HTR-8/SVneo (cell line): ENCODE measurements at places on chromosomes 3 and 15.

DNA sequence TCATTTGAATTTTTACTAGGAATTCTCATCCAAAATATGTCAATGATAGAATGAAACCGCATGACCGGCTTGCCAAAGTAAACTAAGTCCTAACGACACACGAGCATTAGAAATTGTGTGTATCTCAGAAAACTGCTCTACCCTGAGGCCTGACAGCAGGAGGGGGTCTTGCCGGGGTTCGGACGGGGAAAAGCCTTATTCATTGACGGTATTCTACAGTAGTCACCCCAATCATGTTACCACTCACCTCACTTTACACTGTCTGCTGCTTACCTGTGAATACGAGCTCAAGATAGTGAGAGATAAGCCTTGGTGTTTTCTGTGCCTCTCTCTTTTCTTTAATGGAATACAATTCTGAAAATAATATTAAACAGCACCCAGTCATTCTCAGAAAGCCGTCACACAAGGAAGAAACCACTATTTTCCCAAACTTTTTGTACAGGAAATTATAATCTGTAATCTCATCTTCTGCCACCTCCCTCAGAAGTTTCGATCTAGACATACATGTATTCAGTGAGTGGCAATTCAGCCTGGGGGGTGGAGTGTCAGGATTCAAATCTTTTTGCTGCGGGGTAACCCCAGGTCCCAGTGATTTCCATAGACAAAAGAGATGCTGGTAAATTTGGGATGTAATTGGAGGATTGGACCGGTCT, 492 bp upstream of the FAM43A start:
- DNase-seq: no peak

- no peak for DNase-seq
Observed at GRCh38 chr3:43410592-43410991, 124.3 kb downstream of the SNRK start.

DNA sequence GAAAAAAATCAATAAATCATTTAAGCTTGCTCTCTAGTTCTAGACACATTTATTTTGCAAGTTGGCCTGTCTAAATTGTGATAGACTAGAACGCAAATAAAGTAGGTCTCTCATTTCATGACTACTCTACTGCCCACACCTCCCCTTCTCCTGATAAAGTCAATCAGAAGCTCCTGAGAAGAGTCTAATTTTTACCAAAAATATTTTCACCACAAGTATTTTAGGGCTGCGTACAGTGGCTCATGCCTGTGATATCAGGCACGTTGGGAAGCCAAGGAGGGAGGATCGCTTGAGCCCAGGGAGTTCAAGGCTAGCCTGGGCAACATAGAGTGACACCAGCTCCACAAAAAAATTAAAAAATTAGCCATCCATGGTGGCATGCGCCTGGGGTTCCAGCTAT, 136.5 kb downstream of the TBC1D5 start:
- no peak for DNase-seq

DNA sequence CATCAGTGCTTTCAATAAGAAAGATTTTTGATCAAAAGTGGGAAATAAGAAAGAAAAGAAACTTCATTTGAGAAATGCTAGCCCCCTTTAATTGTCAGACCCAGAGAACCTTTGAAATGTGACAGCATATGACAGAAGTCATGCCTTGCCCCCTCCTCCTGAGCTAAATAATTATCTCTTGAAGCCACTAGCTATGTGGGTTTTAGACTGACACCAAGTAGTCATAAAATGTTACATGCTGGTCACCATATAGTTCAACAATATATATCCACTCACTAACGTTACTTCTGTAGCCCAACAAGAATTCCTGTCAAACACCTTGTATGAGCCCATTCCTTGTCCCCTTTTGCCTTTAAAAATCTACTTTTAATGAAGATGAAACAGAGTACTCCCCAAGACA, 43.1 kb upstream of the AADACL2 start:
- no peak for DNase-seq

- DNase-seq: no peak
Observed at GRCh38 chr3:77605308-77605707, 565.4 kb downstream of the ROBO2 start.

DNA sequence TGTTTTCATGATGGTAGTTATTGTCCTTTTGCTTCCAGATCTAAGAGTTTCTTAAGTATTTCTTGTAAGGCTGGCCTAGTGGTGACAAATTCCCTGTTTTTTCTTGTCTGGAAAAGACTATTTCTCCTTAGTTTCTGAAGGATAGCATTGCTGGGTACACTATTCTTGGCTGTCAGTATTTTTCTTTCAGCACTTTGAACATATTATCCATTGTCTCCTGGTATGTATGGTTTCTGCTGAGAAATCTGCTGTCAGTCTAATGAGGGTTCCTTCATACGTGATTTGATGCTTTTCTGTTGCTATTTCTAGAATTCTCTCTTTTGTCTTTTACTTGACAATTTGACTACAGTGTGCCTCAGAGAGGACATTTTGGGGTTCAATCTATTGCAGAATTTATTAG, 134.3 kb downstream of the CGGBP1 start:
- no peak for DNase-seq

GRCh38 chr15:40354408-40355171, 3.4 kb upstream of the DISP2 start:
- DNase-seq: peak; percentile 48

DNA sequence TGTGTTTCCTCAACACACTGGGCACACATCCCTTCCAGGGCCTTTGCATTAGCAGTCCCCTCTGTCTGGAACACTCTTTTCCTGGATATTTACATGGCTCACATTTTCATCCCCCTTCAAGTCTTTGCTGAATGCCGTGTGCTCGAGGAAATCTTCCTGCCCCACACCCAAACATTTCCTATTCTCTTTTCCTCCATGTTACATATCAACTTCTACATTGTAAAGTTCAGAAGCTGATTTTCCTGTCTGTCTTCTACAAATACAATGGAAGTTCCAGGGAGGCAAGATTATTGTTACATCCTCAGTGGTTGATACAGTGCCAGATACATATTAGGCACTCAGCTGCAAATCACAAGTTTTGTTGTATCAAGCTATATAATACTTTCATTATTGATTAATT, 4.1 kb downstream of the ACAD11 start:
- DNase-seq: no peak

GRCh38 chr15:71743861-71744382, 66.4 kb upstream of the NR2E3 start:
- DNase-seq: no peak

DNA sequence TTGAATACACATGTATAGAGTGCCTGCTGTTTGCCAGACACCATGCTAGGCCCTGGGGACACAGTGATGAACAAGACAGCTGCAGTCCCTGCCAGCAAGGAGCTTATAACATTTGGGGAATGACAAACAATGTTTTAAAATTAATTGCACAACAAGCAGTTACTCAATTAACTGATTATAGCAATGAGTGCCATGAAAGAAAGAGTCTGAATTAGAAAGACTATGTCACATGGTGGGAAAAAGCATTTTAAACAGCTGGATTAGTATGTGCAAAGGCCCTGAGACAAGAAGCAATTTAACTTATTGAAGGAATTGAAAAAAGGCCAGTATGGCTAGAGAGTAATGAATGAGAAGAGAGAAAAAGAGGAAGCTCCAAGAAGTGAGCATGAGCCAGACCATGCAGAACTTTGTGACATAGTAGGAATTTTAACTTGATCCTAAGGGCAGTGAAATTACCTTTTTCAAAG, 64.5 kb upstream of the PLXNA1 start:
- no peak for DNase-seq

- no peak for DNase-seq
Observed at GRCh38 chr3:23919628-23920027, 2.7 kb downstream of the RPL15 start.

- DNase-seq: no peak
Observed at GRCh38 chr3:110679285-110679684, 392.3 kb upstream of the NECTIN3 start.

GRCh38 chr3:36933540-36934296, 11.1 kb downstream of the TRANK1 start:
- DNase-seq: no peak

DNA sequence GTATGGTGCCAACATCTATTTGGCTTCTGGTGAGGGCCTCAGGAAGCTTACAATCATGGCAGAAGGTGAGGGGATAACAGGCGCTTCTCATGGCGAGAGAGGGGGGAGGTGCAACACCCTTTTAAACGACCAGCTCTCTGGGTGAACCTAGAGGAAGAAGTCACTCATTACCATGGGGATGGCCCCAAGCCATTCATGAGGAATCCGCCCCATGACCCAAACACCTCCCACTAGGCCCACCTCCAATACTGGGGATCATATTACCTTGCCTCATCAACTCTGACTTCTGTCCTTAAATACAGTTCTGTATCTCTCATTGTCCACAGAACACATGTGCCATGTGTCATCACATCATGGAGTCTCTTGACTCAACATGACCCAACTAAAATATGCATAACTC, 37.5 kb upstream of the CLRN1 start:
- DNase-seq: no peak

- DNase-seq: peak; percentile 56
Observed at GRCh38 chr3:30282154-30282696, 324.2 kb upstream of the TGFBR2 start.
